ENCODE measurements at places on chromosomes 2 and 18.

GRCh38 chr2:172350839-172351479 is 76.4 kb upstream of the ITGA6 start:
- DNase-seq, result no peak

GRCh38 chr2:191758518-191759507 is 80.9 kb downstream of the NABP1 start:
- peak; percentile 43 for DNase-seq

DNA sequence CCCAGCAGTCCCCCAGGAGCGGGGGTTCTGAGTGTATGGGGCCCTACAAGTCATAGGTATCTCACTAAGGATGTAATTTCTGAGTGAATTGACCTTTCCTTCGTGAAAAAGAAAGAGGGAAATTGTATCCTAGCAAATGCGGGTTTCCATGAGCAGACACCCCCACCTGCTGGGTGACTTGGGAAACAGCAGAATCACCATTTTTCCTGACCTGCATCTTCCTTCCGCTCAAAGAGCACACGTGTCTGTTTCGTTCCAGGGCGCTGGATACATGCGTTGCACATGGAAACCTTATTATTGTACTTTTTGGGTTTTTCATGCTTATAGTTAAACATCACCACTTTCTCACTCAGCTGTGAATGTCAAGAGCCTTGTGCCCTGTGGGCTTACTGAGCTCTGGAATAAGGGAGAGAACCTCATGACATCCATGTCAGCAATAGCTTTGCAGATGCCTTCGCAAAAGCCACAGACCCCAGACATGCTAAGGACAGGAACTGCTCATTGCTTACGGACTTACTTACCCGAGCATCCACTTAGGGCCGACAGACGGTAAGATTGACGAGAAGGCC is 132.8 kb downstream of the TPO start:
- DNase-seq, result peak; percentile 26

DNA sequence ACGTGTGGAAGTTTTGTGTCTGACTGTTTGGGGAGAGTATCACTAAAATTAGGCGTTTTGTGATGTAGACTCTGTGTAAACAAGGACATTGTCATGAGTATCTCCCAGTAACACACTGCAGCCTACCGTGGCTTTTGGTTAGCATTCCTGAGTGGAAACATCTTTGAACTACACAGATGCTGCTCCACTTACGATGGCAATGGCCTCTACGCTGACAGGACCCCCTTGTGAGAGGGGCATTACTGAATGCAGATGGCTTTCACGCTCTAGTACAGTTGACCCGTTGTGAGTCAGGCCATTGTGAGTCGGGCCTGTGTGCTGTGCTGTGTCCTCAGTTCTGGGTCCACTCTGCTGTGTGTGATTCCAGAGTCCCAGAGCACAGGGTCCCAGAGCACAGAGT is 34.4 kb upstream of the ADNP2 start:
- DNase-seq, result no peak

- no peak for DNase-seq
These were observed 90.6 kb downstream of the SNTG2 start for GRCh38 chr2:1041012-1041805.

GRCh38 chr18:75204269-75204731 is 4.6 kb downstream of the PTGR3 start:
- no peak for DNase-seq

GRCh38 chr2:203328760-203329540 is 756 bp downstream of the ABI2 start:
- peak; percentile 50 for DNase-seq
